Stimulated activated CD4-positive, alpha-beta T cell treated with anti-CD3 and anti-CD28 coated beads, Interleukin-2, amount 100 ng/mL, for 24 hours (primary cell): ENCODE measurements at places on chromosomes 16 and 17.

- no peak for DNase-seq
Observed at GRCh38 chr16:14125708-14126107, 54.6 kb downstream of the MRTFB start.

DNA sequence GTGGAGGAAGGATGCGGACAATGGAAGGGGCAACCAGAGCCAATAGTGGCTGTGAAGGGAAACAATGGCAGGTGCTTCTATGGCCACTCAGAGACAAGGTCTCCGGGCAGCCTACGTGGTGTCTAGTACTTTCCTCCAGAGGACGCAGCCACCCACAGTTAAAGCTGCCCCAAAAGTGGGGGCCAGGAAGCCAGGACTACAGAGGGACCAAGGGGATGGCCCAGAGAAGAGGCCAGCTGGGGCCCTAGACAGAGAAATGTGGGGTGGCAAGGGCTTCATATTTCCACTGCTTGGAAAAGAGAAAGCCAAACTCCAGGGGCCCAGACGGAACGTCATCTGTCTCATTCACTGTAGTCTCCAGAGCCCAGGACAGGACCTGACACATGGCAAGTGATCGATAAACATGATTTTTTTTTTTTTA lies 837 bp upstream of the PER1 start:
- no peak for DNase-seq

- DNase-seq, result no peak
Observed at GRCh38 chr16:50523710-50524109, 24.5 kb upstream of the NKD1 start.

DNA sequence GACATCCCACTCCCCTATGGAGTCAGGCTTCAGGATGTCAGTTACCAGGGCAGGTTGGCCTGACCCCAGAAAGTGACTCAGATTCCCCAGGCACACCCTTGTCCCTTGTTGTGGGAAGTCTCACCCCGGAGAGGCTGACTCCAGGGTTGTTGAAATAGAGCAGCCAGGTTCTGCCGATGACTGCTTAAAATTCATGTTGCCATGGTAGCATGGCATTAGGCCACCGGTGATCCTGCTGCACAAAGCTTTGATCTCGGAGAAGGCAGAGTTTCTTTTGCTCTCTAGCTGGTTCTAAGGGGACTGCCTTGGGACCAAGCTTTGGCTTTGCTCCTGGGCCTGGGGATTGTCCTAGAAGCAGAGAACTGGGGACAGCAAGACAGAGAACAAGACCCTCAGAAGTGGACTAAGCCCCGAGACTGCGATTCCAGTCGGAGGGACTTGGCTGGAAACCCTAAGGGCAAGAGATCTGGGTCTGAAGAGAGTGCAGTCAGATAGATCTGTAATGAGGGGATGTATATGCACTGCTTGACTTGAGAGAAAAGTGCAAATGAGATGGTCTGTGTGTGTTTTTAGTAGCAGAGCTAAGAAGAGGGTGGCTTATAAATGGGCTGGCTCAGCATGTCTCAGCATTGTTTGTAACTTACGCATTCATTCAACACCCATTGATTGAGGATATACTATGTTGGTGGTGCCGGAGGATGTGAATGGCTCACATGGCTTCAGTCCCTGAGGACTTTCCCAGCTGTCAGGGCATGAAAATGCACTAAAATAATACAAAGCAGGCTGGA lies 106.9 kb downstream of the RGS9 start:
- no peak for DNase-seq

DNA sequence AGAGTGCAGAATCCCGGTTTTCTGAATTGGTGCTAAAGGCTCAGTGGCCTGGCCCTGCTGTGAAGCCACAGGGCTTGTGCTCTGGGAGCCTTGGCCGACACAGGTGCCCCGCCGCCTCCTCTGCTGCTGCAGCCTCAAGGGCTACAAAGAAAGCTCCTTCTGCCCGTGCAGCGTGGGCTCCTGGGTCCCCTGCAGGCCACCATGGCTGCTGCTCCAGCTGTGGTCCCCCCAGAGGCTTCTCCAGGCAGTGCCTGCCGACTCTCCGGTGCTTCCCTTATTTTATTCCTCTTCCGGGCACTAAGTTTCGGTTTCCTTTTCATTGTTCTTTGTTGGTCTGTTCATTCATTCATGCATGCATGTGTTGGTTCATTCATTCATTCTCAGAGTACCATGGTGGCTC lies 53.1 kb downstream of the CMIP start:
- no peak for DNase-seq

GRCh38 chr17:32917081-32917480 lies 10.9 kb upstream of the TMEM98 start:
- DNase-seq, result no peak

- DNase-seq, result no peak
Observed at GRCh38 chr17:56897646-56898424, 16.0 kb downstream of the TRIM25 start.

- DNase-seq, result no peak
Observed at GRCh38 chr16:14215941-14216340, 144.8 kb downstream of the MRTFB start.

- DNase-seq, result peak; percentile 84
Observed at GRCh38 chr16:27313422-27314160, at the start of gene IL4R. Gene IL4R, plus strand, starts transcription at chr16:27313974. Its CDS starts 26,230 bp downstream, at chr16:27340204.
